Activated B cell treated with CpG ODN at 0.5 μM for 24 hours (primary cell): ENCODE measurements at places on chromosomes 3 and 15. TPM values are rescaled to one million over a fixed set of nuclear protein-coding genes. Genes with fewer than 3 reads are reported as not detected.

DNA sequence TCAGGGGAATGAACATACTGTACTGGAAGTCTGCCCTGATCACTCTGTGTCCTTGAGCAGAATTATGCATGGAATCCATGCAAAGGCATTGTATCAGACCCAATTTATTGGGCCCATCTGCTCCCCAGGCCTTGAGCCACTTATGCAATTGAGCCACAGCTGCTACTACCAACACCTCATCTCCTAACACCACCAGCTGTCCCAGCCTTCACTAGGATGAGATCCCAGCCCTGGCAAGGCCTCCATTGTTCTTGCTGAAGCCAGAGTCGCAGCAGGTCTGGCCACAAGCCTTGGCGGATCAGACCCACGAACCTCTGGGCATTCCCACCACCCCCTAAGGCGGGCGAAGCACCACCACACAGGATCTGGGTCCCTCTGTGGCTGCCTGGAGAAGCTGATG lies 9.2 kb upstream of the NME9 start:
- H3K27ac ChIP-seq, result no peak overlapping the region
- H3K27me3 ChIP-seq, result peaks cover 47% of the 10 kb centered on the region
- DNase-seq, result no peak
- no peaks in the 10 kb centered on the region for H3K4me1 ChIP-seq

ZPLD1 gene
- total RNA-seq, result not detected in 2 replicates

DNA sequence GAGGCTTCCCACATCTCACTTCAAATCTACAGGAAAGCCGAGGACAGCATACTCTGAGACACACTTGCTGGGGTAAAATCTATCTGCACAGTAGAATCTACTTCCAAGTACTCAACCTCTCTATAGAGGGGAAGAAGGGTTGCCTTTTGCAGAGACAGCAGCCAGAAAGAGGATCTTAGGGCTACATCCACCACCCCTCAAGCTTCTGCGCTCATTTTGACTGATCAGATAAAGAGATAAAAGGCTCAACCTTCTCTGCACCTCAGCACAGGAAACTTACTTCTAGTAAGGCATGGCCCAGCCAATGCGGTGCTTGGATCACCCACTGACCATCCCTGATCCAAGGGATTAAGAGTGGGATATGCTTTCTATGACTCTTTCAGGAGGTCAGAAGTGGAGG lies 6.9 kb upstream of the SLC9A9 start:
- H3K4me3 ChIP-seq, result no peak overlapping the region
- peaks cover 4% of the 10 kb centered on the region for H3K27me3 ChIP-seq
- H3K4me1 ChIP-seq, result peaks cover 11% of the 10 kb centered on the region
- no peak overlapping the region for H3K27ac ChIP-seq
- no peak for DNase-seq

- DNase-seq, result no peak
- no peaks in the 10 kb centered on the region for H3K36me3 ChIP-seq
- no peaks in the 10 kb centered on the region for H3K27me3 ChIP-seq
Observed at GRCh38 chr15:51030649-51031316, 63.9 kb downstream of the TNFAIP8L3 start.

- H3K4me1 ChIP-seq, result no peaks in the 10 kb centered on the region
- no peaks in the 10 kb centered on the region for H3K36me3 ChIP-seq
Observed at GRCh38 chr15:84831028-84831427, 13.9 kb downstream of the ALPK3 start.

GRCh38 chr3:143573610-143574303 lies 274.5 kb downstream of the SLC9A9 start:
- no peaks in the 10 kb centered on the region for H3K4me1 ChIP-seq
- DNase-seq, result no peak
- no peak overlapping the region for H3K27ac ChIP-seq
- no peak overlapping the region for H3K4me3 ChIP-seq
- no peaks in the 10 kb centered on the region for H3K27me3 ChIP-seq

- no peak overlapping the region for H3K4me3 ChIP-seq
- no peak for DNase-seq
- peaks cover 3% of the 10 kb centered on the region for H3K4me1 ChIP-seq
- no peaks in the 10 kb centered on the region for H3K27me3 ChIP-seq
- no peak overlapping the region for H3K27ac ChIP-seq
- peaks cover 56% of the 10 kb centered on the region for H3K36me3 ChIP-seq
Observed at GRCh38 chr15:51876169-51876568, 46.7 kb downstream of the TMOD3 start.

PGBD4 gene
- total RNA-seq, result 4.8 and 5.3 TPM in 2 replicates

GRCh38 chr15:23793191-23793680 lies 106.1 kb upstream of the NDN start:
- DNase-seq, result no peak
- no peaks in the 10 kb centered on the region for H3K27me3 ChIP-seq
- H3K4me3 ChIP-seq, result no peak overlapping the region
- H3K36me3 ChIP-seq, result no peaks in the 10 kb centered on the region

ACOX2 gene
- not detected in 2 replicates for total RNA-seq

GRIP2 gene
- total RNA-seq, result not detected in 2 replicates

DNA sequence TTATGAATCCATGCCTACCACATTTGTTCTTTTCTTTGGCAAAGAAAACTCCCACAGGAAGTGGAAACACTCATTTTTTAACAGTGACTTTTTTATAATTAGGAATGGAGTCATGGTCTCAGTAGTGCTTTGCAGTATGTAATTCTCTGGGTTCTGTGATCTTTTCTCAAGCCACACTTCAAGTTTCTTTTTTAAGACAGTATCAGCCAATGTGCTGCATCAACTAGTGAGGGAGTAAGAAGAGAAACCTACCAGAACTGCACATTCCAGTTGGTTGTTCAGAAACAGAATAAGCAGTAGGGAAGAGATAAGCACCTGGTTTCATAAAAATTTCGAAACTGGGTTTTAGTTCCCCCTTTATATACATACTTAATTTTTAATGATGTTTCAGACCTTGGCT lies 126.3 kb downstream of the FOXB1 start:
- H3K4me3 ChIP-seq, result no peak overlapping the region
- no peaks in the 10 kb centered on the region for H3K36me3 ChIP-seq
- no peak for DNase-seq

DNA sequence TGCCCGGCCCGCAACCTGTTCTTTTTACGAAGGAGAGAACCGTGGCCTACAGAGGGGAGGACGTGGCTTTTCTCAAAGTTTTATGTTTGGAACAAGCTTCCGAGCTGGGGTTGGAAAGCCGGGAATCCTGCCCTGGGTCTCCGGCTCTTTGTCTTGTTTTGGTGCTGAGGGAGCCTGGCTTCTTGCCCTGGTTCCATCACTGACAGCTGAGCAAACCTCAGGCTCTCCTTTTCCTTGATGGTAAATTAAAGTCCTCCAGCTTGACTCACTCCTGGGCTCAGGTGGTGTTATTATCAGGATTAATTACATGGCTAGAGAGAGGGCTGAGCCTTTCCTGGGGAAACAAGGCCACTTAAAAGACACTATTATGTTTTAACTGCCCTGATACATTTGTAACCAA lies 289.5 kb upstream of the RGMA start:
- no peak for DNase-seq
- no peaks in the 10 kb centered on the region for H3K36me3 ChIP-seq
- H3K27ac ChIP-seq, result no peak overlapping the region
- H3K27me3 ChIP-seq, result peaks cover 2% of the 10 kb centered on the region
- no peak overlapping the region for H3K4me3 ChIP-seq

DNA sequence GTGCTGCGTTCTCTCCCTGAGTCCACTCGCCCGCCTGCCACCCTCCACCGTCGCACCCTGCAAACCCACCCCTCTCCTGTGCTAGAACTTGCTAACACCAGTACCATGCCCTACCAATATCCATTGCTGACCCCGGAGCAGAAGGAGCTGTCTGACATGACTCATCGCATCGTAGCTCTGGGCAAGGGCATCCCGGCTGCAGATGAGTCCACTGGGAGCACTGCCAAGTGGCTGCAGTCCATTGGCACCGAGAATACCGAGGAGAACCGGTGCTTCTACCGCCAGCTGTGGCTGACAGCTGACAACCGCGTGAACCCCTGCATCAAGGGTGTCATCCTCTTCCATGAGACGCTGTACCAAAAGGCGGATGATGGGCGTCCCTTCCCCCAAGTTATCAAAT lies 4.9 kb upstream of the ALAS1 start:
- no peaks in the 10 kb centered on the region for H3K27me3 ChIP-seq
- no peak overlapping the region for H3K4me3 ChIP-seq
- peaks cover 13% of the 10 kb centered on the region for H3K4me1 ChIP-seq
- H3K36me3 ChIP-seq, result no peaks in the 10 kb centered on the region

- peaks cover 2% of the 10 kb centered on the region for H3K27me3 ChIP-seq
- no peak overlapping the region for H3K4me3 ChIP-seq
- no peak overlapping the region for H3K27ac ChIP-seq
Observed at GRCh38 chr3:127688416-127689265, 15.9 kb downstream of the ABTB1 start.

ITPKA gene
- total RNA-seq, result 0.18 TPM in 1 of 2 replicates, not detected in the other

DNA sequence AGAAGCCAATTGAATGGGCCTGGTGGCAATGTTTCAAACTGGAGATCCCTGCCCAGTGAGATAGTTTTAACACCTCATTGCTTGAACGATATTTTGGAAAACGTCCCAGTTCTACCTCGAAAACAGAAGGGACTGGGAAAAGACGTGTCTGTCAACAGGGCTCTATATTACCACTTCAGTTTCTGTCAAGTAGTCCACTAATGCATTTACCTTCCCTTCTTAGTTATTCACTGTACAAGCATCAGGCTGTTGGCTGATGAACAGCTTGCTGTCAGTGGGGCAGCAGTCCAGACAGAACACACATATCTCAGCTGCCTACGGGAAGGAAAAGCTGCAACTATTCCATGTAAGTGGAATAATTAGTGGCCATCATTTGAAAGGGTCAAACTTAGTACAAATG lies 794.7 kb upstream of the GBE1 start:
- no peaks in the 10 kb centered on the region for H3K4me1 ChIP-seq
- no peak for DNase-seq
- no peaks in the 10 kb centered on the region for H3K27me3 ChIP-seq
- H3K36me3 ChIP-seq, result no peaks in the 10 kb centered on the region

- no peak overlapping the region for H3K27ac ChIP-seq
- H3K4me3 ChIP-seq, result no peak overlapping the region
- H3K4me1 ChIP-seq, result no peaks in the 10 kb centered on the region
- H3K36me3 ChIP-seq, result no peaks in the 10 kb centered on the region
- DNase-seq, result no peak
- H3K27me3 ChIP-seq, result peaks cover 4% of the 10 kb centered on the region
Observed at GRCh38 chr15:39376371-39376909, 204.4 kb upstream of the THBS1 start.

DNA sequence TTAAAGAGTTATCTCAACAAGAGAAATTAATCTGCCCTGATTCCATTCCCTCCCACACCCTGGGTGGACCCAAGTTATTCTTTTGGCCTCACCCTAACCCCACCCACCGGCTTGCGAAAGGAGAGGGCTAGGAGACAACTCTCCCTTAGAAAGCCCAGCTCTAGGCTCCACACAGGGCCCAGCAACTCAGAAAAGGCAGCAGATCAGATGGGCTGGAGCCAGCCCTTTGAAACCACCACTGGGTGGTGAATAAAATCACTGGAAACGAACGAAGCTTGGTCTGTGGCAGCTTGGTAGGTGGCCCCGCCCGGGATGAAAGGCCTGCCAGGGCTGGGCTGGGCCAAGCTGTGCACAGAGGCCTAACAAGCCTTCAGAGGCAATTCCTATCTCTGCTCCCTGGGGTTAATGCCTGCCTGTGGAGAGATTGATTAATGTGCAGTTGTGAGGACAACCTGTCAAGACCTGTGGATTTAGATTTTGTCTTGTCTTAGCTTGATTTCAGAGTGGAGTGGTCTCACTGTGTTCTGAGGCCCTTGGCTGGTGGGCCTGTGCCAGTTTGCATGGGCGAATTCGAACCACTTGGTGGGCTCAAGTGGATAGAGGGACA lies 38.8 kb downstream of the BHLHE40 start:
- H3K4me3 ChIP-seq, result no peak overlapping the region
- no peaks in the 10 kb centered on the region for H3K36me3 ChIP-seq
- H3K27ac ChIP-seq, result no peak overlapping the region
- no peaks in the 10 kb centered on the region for H3K27me3 ChIP-seq

- peaks cover 12% of the 10 kb centered on the region for H3K27me3 ChIP-seq
- H3K27ac ChIP-seq, result no peak overlapping the region
- H3K36me3 ChIP-seq, result no peaks in the 10 kb centered on the region
- no peak overlapping the region for H3K4me3 ChIP-seq
- no peak for DNase-seq
- no peaks in the 10 kb centered on the region for H3K4me1 ChIP-seq
Observed at GRCh38 chr15:82566690-82567089, 26.4 kb upstream of the RPS17 start.

- no peaks in the 10 kb centered on the region for H3K36me3 ChIP-seq
- no peaks in the 10 kb centered on the region for H3K27me3 ChIP-seq
- no peak for DNase-seq
- H3K27ac ChIP-seq, result no peak overlapping the region
- peaks cover 10% of the 10 kb centered on the region for H3K4me1 ChIP-seq
Observed at GRCh38 chr3:177234121-177234520, 36.8 kb upstream of the TBL1XR1 start.

STX19 gene
- total RNA-seq, result not detected in 2 replicates

DNA sequence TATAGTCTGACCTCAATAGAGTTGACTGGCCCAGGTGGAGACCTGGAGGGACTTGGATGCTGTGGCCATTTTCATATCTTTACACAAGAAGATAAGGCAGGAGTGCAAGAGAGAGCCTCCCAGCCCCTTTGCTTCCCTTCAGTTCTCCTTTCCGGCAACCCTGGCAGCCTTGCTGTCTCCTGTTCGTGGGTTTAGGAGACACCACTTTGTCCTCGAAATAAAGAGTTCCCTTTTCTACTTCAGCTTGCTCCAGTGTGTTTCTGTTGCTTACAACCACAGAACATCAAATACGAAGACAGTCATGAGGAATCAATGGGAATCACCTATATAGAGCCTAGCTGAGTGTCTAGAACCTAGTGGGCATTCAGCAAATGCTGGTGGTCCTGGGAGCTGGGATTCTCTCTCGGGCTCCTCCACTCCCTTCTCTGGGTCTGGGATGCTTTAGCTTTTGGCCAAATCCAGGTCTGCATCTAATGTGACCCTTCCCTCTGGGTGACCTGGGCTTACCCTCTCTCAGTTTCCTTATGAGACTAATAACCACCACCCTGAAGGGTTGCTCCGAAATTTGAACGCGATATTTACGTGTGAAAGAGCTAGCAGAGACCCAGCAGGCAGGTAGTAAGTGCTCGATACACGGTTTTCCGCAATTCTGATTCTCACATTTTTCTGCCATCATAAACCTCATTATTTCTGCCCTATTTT lies 44.5 kb downstream of the PCSK6 start:
- H3K36me3 ChIP-seq, result no peaks in the 10 kb centered on the region
- peaks cover 3% of the 10 kb centered on the region for H3K4me1 ChIP-seq
- DNase-seq, result no peak
- no peak overlapping the region for H3K27ac ChIP-seq

TRIM71 gene
- total RNA-seq, result not detected in 2 replicates

TNIK gene
- total RNA-seq, result 2.0 and 2.5 TPM in 2 replicates

GNAT1 gene
- not detected in 2 replicates for total RNA-seq

GRCh38 chr3:3686907-3687648 lies 112.2 kb upstream of the LRRN1 start:
- H3K4me3 ChIP-seq, result no peak overlapping the region
- H3K27me3 ChIP-seq, result no peaks in the 10 kb centered on the region
- H3K4me1 ChIP-seq, result no peaks in the 10 kb centered on the region

- no peak for DNase-seq
- H3K36me3 ChIP-seq, result no peaks in the 10 kb centered on the region
- peaks cover 3% of the 10 kb centered on the region for H3K27me3 ChIP-seq
Observed at GRCh38 chr15:66674756-66675155, 27.3 kb upstream of the SMAD6 start.
